CD4-positive, alpha-beta T cell treated with Interleukin-12 subunit alpha and Interleukin-12 subunit beta, for 1 hour (primary cell): ENCODE measurements at places on chromosomes 1 and 21.

DNA sequence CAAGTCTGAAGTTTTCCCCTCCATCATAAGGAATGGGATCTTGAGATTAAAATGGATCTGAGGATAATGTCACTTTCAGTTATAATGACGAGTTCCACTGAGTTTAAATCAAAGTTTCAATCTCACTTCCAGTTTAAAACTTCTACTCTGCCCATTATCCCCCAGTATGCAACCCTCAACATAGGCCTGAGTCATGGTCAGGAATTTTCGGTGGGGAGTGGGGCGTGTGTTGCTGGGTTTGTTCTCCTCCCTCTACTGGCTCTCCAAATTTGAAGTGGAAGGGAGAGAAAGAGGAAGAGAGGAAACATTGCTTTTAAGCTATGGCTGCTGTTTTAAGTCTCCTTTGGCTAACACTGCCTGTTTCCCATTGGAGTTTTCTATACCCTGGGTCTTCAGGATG lies 152.9 kb downstream of the TM2D1 start:
- DNase-seq, result no peak

DNA sequence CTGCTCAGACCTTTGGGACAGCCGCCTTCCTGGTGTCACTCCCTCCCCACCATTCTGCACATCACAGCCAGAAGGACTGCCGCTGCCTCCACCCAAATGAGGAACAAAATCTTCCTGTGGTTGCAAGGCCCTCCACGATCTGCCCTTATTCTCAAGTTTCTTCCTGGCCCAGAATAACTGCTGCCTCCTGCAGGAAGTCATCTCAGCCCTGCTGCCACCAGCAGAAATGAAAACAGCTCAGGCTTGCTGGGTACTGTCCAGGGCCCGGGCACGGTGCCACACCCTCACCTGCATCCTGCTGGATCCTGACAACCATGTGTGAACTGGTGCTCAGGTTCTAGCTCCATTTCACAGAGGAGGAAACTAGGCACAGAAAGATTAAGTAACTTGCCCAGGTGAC lies 2.8 kb downstream of the CLDN19 start:
- DNase-seq, result no peak

- no peak for DNase-seq
Measured at GRCh38 chr1:36008546-36009197, 75.2 kb upstream of the TEKT2 start.

GRCh38 chr1:240526312-240526711 lies 85.6 kb downstream of the GREM2 start:
- no peak for DNase-seq

DNA sequence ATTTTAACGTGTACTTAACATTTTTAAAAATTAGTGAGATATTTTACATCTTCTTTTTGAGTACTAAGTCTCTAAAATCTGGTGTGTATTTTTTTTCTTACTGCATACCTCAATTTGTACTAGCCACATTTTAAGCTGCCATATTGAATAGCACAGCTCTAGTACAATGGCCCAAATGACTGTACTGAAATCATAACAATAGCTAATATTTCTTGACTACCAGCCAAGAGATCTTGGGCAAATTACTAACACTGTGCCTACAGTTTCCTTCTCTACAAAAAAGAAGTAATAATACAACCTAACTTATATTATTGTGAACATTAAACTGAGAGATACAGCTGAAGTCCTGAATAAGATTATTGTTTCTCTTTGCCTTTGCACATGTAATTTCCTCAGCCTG lies 57.2 kb downstream of the CDC7 start:
- no peak for DNase-seq

- DNase-seq, result no peak
Measured at GRCh38 chr1:162373541-162374260, 3.0 kb downstream of the SPATA46 start.

- peak; percentile 46 for DNase-seq
Measured at GRCh38 chr21:36630485-36631206, 68.3 kb upstream of the SIM2 start.

GRCh38 chr1:201353186-201353940 lies 24.1 kb downstream of the TNNT2 start:
- DNase-seq, result no peak

- DNase-seq, result no peak
Measured at GRCh38 chr1:246703581-246703980, 20.6 kb upstream of the SCCPDH start.

GRCh38 chr1:226407497-226408284 lies at the start of gene PARP1:
Gene PARP1, minus strand, starts transcription at chr1:226408093. Its CDS starts 164 bp downstream, at chr1:226407929.
- DNase-seq, result peak; percentile 93

GRCh38 chr1:4166713-4167112 lies 266.6 kb upstream of the C1orf174 start:
- no peak for DNase-seq

GRCh38 chr1:230105754-230106625 lies 39.0 kb downstream of the GALNT2 start:
- no peak for DNase-seq

DNA sequence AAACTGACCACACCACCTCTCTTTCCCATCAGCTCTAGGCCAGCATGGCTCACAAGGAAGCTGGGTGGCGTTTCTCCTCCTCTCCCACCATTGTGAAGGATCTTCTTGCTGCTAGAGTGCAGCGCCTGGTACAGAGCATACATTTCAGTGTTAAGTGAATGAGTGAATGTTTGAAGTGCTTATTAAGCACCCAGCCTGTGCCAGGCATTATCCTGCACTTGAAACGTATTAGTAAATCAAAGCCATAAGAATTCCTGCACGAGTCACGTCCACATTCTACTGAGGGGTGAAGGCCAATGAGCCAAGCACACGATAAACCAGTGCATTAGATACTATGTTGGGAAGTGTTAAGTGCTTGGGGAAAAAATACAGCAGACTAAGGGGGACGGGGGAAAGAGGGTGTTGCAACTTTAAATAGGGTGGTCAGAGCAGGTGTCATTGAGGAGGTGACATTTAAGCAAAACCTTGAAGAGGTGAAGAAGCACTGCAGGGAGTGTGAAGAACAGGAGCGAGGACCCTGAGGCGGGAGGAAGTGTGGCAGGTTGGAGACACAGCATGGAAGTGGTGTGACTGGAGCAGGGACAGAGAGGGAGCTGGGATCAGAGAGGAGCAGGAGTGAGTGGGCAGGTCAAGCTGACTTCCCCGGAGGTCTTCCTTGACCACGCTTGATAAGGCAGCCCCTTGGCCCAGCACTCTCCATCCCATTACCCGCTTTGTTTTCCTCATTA lies 48.5 kb upstream of the LRRN2 start:
- DNase-seq, result no peak

GRCh38 chr1:174911606-174912005 lies 88.1 kb upstream of the CACYBP start:
- DNase-seq, result no peak

- DNase-seq, result peak; percentile 2
Measured at GRCh38 chr21:28793043-28793442, 199.6 kb downstream of the LTN1 start.

DNA sequence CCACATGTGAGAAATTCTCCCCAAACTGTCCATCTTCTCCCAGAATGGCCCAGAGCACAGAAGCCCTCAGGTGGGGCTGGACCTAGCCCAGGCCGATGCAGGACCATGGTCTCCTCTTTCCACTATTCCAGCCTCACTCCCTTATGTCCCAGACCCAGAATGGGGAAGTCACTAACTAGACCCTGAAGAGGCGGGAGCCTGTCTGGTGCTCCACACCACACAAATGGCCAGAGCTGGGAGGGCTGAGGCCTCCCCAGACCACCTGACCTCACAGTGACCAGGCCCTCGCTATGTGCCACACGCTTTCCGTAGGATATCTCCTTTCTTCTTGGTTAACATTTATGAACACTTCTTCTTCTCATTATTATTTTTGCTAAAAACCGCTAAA lies 54.9 kb upstream of the EDN2 start:
- no peak for DNase-seq

DNA sequence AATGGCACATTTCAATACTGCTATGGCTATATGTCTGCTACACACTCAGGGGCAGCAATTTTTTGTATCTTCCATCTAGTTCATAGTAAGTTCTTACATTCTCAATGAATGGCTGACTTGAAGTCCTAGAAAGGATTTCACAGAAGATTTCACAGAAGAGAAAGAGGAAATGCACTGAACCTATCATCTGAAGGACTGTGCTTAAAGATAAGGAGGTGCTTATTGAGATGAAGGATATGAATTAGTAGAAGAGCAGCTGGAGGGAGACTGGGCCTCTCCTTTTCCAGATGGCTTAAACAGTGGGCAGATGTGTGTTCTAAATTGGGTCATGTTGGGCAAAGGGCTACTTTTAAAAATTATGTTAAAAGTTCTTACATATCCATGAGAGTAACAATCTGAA lies 14.6 kb downstream of the ADAR start:
- no peak for DNase-seq

GRCh38 chr1:192860478-192861185 lies 51.8 kb downstream of the RGS2 start:
- no peak for DNase-seq

- peak; percentile 79 for DNase-seq
Measured at GRCh38 chr1:156146020-156146768, 7.2 kb upstream of the SEMA4A start.

DNA sequence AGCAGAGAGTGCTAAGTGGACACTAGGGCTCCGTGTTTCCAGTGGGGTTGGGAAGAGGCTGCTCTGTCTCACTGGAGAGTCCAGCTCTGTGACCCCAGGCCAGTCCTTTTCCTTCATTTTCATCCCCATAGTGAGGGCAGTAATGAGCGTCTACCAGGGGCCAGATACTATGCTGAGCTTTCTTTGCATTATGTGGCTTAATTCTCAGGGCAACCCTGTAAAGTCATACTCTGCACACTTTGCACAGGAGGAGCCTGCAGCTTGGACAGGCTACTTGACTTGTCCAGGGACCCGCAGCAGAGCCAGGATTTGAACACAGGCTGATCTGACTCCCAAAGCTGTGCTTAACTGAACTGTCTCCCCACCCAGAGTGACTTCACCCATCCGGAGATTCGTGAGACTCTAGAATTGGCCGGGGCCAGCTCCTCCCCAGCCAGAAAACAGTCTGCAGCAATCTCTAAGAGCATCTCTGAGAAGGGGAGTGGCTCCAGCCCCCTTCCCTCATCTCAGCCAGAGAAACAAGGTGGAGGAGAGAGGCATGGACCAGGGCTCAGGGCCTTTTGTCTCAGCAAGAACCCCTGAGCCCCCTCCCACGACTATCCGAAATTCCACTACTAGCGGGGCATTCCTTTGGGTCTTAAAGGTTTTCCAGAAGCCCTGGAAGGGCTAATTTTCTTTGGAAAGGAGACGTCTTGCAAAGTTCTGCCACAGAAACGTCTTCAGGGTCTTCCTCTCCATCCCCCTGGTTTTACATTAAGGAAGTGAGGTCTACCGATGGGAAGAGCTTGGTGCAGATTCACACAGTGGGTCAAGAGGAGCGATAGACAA lies 866 bp upstream of the FNDC5 start:
- DNase-seq, result no peak

DNA sequence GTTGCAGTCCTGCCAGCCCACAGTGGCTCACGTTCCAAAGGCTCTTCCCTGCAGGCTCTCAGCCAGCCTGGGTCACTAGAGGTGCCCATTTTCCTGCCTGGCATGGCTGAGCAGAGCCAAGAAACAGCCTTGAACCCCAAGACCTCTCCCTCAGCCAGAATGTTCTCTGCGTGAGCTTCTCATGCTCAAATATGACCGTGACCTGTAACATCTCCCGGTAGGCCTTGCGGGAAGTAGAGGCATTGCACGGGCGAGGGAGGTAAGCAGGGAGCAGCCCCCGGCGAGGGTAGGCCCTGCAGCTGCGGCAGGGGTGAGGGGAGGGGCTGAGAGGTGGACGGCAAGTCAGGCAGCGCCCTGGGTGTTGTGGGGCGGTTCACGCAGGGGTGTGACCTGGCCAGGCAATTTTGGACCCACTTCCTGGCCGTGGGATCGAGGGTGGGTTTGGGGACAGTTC lies 20.0 kb downstream of the RRP1 start:
- DNase-seq, result no peak

DNA sequence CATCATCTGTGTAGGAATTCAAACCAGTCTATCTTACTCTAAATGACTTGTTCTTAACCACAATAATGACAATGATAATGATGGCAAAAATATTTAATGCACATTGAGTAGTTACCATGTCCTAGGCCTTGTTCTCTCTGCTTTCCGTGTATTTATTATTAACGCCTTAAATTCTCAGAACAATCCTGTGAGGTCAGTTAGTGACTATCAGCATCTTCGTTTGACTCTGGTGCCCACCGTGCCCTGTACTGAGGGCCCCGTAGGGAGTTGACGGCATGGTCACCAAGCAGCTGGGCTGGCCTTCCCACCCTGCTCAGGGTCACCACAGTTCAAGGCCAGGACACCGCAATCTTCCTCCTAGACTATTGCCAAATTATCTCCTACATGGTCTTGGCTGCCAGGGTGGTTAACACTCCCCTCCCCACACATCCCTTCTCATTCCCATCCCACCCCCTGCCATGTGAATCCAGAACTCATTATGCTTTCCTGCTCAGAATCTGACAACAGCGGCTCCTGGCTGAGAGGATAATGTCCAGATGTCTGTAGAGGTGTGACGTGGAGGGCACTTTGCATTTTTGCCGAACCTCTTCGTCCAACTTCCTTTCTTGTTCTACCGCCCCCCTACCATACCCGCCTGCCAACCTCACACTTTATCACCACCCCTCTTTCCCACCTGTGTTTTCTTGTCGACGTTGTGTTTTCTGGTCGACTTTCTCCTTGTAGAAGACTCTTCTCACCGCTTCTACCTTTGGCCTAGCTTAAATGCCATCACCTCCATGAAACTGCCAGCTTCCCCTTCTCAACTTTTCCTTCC lies 33.4 kb downstream of the IGFN1 start:
- no peak for DNase-seq

DNA sequence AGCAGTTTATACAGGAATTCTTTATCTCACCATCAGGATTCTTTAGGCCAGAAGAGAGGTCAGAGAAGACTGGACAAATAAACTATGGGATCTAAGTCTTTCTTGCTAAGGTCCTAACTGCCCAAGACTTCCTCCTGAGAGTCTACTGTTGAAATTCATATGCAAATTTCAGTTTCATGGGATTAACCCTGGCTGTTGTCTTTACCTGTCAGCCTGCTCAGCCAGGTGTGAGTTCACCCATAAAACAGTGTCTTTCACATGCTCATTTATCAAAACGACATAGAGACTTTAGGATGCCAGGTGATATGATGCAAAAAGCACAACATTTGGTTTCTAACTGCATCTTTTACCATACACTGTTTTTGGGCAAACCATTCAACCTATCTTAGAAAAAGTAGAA lies 211.0 kb downstream of the PDE4B start:
- no peak for DNase-seq

DNA sequence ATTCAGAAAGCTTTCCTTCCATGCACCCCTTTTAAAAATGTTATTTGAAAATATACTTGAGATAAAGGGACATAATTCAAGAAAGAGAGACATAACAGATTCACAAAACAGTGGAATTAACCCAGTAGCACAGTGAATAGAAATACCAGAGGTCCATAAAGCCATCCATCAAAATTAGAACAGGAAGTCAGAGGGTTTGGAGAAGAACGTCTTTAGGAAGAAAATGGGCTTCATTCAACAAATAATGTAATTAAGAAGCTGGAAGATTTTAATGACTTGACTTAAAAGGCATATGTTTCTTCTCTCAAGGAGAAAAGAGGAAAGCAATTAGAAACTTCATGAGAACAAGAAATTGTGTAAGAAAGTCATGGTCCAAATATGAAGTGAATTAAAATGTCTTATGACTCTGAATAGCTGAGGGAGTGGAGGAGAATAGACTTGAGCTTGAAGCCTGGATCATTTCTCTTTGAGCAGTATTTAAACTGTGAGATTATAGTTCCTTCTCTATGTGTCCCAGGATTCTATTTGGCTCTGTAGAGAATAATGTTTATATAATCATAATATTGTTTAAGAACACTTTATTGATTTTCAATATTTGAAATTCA lies 7.9 kb upstream of the HCRTR1 start:
- DNase-seq, result no peak
